ENCODE measurements at places on chromosomes 7 and 10.

GRCh38 chr10:130561681-130562080, 425.5 kb downstream of the GLRX3 start:
- no peak for DNase-seq

GRCh38 chr10:28774051-28774995, 97.0 kb downstream of the BAMBI start:
- no peak for DNase-seq

GRCh38 chr10:13629116-13629515, 42.4 kb downstream of the PRPF18 start:
- DNase-seq = no peak

GRCh38 chr10:72277996-72278667, 4.4 kb downstream of the DDIT4 start:
- DNase-seq = no peak

DNA sequence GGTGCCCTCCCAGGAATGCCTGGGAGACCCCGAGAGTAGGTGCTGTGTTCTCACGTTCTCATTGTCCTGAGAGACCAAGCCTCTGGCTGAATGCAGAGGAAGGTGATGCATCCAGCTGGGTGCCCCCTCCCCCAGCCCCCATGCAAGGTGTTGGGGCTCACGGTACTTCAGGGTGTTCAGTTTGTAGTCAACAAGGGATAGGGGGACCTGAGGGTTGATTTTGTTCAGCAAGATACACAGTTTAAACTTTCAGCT, 60.4 kb upstream of the DUSP5 start:
- DNase-seq = no peak

Data from activated naive CD4-positive, alpha-beta T cell (primary cell).